ENCODE measurements at places on chromosomes 2 and 18.

- DNase-seq: no peak
Observed at GRCh38 chr2:217593732-217594131, 409.1 kb downstream of the TNS1 start.

- DNase-seq: peak; percentile 64
Observed at GRCh38 chr2:10042301-10043161, 819 bp upstream of the KLF11 start.

- no peak for DNase-seq
Observed at GRCh38 chr18:57432751-57433400, 2.3 kb upstream of the ONECUT2 start.

- DNase-seq: no peak
Observed at GRCh38 chr18:49011291-49011746, 60.6 kb upstream of the SMAD7 start.

- DNase-seq: no peak
Observed at GRCh38 chr2:226187156-226187555, 612.5 kb downstream of the IRS1 start.

DNA sequence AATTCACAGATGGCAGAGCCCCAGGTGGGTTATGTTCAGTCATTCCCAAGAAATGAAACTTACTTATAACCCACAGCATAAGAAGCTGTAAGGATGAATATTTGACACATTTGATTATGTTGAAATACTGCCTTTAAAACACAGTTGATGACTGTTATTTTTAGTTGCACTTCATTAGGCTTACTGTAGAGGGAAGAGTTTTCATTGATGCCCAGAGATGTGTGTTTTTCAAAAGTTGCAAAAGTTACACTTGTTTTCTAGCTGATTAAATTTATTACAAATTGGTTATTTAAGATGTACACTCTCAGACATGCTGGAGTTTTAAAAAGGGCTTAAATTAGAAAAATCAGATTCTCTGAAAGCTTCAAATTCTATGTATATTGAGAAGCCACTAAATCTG, 506.1 kb downstream of the PARD3B start:
- DNase-seq: no peak

GRCh38 chr2:235106874-235107639, 155.2 kb downstream of the SH3BP4 start:
- peak; percentile 89 for DNase-seq
